ENCODE measurements at places on chromosomes 5 and 9.
A peak's percentile ranks its signal among the peaks of the same experiment; 100 is the strongest.

- DNase-seq: peak; percentile 83
Measured at GRCh38 chr9:91771027-91771426, 179.0 kb downstream of the ROR2 start.

DNA sequence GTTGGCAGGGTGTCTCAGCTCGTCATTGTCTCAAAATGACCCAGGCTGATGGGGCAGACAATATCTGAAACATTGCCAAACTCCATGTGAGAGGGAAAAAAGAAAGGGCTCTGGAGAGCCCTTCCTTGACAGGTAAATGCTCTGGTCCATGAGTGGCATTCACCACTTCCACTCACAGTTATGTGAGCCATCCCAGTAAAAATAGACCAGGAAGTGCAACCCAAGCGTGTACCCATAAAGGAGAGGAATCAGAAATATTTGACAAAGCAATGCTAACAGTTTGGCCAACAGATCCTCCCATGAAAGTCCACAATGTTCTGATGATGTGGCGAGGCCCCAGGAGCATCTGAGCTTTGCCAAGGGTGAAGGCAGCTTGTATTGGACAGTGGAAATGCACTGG, 49.4 kb downstream of the ASTN2 start:
- no peak for DNase-seq

GRCh38 chr9:110468950-110469349, 110.6 kb downstream of the SVEP1 start:
- DNase-seq: no peak

DNA sequence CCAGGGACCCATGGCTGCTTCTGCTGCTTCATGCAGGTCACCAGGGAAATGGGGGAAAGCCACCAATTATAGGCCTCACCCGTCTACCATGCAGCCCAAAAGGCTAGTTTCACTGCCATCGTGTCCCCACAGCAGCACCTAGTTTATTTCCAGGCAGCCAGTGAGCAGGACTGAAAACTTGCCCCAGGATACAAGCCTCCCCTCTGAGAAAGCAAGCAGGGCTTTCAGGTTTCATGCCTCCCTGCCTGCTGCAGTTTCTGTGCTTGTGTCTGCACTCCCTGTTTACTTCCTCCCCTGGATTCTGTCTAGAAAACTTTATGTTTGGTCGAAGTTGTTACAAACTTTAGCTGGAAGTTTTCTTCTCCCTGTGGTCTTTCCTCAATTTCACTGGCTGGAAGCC, 319.1 kb downstream of the ANXA1 start:
- DNase-seq: no peak

GRCh38 chr5:66209794-66210193, 65.7 kb downstream of the SREK1 start:
- no peak for DNase-seq

- DNase-seq: no peak
Measured at GRCh38 chr9:111633389-111633736, 2.2 kb downstream of the DNAJC25 start.

DNA sequence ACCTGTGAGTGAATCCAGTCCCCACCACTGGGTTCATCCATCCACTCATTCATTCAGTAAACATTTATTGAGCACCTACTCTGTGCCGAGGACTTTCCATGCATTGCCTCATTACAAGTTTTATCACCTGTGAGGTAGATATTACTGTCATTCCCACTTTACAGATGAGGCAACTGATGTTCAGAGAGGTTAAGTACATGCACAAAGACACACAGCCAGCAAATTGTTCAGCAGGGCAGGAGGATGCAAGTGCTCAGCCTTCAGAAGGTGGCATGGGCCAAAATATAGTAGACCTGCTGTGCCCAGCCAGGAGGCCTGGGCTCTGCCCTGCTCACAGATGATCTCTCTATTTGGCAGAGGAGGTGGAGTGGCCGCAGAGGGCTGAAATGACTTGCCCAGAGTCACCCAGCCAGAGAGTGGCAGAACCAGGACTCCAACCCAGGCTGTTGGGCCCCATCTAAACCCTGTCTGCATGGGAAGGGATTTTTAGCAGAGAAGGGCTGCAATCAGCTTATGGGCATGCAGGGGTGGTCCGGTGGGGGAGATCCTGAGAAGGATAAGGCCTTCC, 7.6 kb upstream of the NEURL1B start:
- DNase-seq: no peak

- no peak for DNase-seq
Measured at GRCh38 chr9:8095672-8096086, 296.1 kb upstream of the DMAC1 start.

DNA sequence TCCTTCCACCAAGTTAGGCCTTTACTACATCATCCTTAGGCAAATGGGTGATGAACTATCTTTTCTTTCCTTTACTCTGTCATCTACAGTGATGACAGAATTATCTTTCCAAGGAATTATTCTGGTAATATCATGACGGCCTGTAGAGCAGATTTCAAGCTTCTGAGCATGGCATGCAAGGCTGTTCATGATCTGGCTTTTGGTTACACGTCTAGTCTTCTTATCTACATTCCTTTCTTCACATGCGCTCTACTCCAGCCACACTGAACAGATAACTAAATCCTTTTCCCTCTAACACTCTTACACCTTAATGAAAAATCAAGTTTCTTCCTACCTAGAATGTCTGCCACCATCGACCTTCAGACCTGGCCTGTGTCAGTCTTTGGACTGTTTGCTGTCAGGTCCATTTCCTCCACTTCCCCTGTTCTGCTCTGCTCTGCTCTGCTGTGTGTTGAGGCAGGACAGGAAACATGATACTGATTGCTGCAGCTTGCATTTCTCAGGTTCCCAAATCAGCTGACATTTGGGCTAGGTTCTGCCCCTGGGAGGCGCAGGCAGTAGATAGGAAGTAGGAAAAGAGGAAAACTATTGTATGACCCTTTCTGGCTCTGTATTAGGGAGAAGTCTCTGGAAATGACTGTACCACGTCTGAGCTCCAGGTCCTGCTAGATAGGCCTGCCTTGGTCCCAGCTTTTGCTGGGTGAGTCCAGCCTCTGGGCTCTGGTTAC, 4.2 kb downstream of the SCGB3A2 start:
- DNase-seq: no peak

- no peak for DNase-seq
Measured at GRCh38 chr5:137296213-137296781, 202.8 kb downstream of the SPOCK1 start.

GRCh38 chr9:125743682-125744428, 3.3 kb upstream of the PBX3 start:
- no peak for DNase-seq

DNA sequence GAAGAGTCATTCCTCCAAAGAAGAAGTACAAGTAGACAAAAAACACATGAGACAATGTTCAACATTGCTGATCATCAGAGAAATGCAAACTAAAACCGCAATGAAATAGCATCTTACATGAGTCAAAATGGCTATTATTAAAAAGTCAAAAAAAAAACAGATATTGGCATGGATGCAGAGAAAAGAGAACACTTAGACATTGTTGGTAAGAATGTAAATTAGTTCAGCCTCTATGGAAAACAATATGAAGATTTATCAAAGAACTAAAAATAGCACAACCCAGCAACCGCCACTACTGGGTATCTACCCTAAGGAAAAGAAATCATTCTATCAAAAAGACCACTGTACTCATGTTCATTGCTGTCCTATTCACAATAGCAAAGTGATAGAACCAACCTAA, 157.5 kb downstream of the CHSY3 start:
- no peak for DNase-seq

GRCh38 chr5:78611126-78611605, 37.4 kb downstream of the LHFPL2 start:
- no peak for DNase-seq

- DNase-seq: no peak
Measured at GRCh38 chr5:58505971-58506640, 14.9 kb downstream of the GAPT start.

DNA sequence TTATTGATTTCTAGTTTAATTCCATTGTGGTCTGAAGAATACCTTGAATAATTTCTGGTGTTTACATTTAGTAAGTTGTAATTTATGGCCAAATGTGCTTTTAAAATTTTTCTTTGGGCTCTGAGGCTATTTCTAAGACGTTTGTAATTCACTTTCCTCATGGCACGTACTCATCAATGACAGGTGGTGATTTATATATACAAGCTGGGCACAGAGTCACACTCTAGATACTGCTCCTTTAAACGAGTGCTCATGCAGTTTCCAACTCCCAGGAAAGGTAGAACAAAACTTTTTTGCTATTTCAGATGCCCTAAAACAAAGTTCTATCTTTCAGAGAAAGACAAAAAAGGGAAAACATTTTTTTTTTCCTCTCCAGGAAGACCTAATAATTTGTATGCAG, 146.9 kb downstream of the AUH start:
- DNase-seq: no peak

GRCh38 chr5:134554319-134555222, 29.1 kb downstream of the JADE2 start:
- DNase-seq: no peak

DNA sequence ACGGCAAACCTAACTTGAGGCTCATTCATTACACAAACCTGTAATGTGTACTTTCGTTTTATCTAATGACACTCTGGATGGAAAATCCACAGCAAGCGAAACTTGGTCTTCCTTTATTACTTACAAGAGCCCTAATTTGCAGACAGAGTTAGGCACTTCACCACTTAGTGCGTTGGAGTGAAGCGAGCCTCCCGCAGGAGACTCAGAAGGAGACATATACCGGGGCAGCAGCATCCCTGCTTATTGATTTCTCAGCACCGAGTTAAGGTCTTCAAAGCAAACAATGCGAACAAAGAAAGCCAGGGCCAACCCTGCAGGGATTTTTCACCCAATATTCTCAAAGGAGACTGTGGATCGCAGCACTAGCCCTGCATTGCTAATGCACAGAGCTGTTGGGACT, 28.6 kb downstream of the LSM11 start:
- no peak for DNase-seq

Data from non-pigmented ciliary epithelial cell (primary cell).